Stimulated activated CD4-positive, alpha-beta T cell treated with anti-CD3 and anti-CD28 coated beads, Interleukin-2, amount 100 ng/mL, for 24 hours (primary cell): ENCODE measurements at places on chromosomes 1 and 21.
A peak's percentile ranks its signal among the peaks of the same experiment; 100 is the strongest.

DNA sequence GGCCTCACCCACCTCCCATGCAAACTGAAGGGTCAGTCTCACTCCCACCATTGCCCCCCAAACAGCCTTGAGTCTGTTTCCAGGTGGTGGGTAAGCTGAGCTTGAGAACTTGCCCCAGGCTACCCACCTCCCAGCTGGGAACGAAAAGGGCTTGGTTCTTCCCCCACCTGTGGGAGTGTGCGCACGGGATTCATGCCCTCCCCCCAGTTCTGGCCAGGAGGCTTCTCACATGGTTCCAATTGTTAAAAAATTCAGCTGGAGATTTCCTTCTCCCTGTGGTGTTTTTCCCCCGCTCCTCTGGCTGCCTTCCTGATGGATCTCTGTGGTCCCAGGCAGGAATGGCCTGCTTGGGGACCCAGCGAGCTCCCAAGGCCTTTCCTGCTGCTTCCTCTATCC is 81.8 kb upstream of the C21orf91 start:
- no peak for DNase-seq

- no peak for DNase-seq
Observed at GRCh38 chr1:84141182-84142003, 2.7 kb upstream of the PRKACB start.

DNA sequence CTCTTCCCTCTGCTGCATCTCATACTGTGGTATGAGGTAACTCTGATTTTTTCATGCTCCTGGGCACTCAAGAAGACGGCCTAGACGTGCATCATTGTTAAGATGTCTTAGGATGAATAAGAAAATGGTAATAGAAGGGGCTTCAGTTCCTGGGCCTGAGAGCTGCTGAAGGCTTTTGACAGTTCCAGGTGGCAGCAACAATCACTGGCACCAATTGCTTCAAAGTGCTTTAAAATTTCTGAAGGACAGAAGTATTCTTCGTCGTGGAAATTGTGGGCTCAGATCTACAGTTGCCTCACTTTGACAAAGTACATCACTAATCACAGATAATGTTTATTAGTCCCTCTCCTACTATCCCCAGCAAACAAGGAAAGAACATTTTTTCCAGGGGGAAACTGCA is 536.6 kb upstream of the CAMK1G start:
- DNase-seq = no peak

DNA sequence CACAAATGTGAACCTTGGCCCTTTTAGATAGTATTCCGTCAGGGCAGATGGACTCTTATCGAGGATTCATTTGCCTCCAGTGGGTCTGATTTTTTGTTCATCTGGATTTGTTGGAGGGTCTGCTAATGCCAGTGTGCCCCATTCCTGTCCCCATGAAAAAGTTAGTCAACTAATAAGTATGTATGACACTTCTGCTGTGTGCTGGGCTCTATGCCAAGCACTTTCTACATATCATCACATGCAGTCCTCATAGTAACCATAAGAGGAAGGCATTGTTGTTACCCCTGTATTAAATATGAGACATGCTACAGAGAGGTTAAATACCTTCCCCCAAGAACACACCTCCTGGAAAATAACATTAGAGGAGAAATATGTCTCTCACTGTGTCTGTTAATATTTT is 46.6 kb upstream of the MAB21L3 start:
- no peak for DNase-seq

DNA sequence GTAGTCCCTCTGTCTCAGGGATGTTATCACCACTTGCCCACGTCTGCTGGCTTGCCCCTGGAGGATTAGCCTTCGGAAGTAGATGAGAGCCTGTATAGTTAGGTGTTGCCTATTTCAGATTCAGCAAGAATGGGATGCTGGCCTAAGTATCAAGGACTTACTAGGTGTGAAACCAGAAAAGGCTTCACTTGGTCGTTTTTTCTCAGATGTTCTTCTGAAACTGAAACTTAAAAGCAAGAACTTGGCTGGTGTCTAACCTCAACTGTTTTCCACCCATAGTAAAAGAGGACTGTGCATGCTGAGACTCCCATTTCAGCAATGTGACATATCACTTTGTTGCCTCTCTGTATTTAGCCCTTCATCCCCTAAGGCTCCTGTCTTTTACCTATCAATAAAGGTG is 67.0 kb upstream of the LRRC53 start:
- DNase-seq = no peak

- DNase-seq = no peak
Observed at GRCh38 chr1:209692296-209692695, 12.3 kb upstream of the HSD11B1 start.

- no peak for DNase-seq
Observed at GRCh38 chr1:32536117-32536516, 3.1 kb upstream of the ZBTB8A start.

DNA sequence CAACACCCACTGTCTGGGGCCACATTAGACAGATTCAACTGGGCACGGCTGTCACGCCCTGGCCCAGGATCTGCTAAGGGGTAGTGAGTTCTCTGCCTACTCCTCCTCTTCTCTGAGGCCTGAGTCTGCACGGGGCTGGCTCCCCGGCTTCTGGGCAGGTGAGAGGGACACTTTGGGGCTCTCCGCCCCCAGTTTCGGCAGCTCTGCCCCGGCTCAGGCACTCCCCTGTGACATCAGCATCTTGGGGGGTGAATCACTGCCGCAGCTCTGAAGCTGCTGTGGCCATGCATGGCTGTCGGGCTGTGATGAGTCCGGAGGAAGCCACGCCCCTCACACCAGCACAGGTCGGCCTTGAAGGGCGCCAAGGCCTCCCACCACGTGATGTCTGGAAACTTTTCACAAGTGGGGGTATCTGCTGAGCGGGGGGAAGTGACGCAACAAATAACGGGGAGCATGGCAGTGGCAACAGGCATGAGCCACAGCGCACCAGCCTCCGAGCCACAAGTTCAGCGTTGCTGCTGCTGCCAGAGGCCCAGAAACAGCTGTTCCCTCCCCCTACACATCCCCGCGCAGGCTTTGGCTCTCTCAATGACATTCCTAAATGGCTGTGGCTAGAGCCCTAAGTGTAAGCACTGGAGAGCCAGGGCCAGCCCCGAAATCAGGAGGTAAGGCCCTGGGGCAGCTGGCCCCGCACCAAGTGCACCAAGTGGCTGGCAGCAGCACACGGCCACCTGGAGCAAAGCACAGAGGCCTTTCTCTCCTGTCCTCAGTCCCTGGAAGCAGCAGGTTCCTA is 26.3 kb downstream of the ZBTB17 start:
- peak; percentile 88 for DNase-seq

- no peak for DNase-seq
Observed at GRCh38 chr1:34792868-34793727, at the start of gene GJA4. Gene GJA4 (plus strand): TSS chr1:34792999. CDS start chr1:34794214, 1,215 bp downstream.

- no peak for DNase-seq
Observed at GRCh38 chr1:232590744-232591082, 39.2 kb downstream of the SIPA1L2 start.

GRCh38 chr1:80164150-80164549 is 1157.6 kb upstream of the ADGRL4 start:
- no peak for DNase-seq

DNA sequence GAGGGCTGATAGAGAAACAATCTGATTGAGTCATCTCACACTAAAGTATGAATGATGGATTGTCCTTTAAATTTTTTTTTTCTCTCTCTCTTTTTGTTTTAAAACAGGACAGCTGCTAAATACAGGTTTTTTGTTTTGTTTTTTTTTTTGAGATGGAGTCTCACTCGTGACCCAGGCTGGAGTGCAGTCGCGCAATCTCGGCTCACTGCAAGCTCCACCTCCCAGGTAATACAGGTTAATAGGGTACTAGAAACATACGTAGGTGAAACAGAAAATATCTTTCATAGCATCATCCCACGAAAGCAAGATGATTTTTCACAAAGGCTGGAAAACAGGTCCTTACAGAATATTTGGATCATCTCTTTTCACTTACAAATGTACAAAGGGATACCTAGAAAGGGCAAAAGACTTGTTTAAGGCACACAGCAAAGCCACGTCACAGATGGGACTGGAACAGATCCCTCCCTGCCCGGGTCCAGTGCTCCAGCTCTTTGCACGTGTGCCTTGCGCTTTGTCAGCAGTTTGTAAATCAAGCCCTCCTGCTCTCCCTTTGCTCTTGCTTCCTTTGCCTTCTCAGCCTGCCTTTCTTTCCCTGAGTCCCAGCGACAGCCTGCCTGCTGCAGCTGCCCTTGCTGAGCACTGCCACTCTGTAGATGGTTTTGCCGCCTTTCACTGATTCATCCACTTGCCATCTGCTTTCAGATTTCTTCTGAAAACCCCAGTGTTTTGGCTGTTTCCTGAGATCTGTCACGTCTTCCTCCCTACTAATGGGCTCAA is 171.3 kb upstream of the BEND5 start:
- DNase-seq = no peak

- no peak for DNase-seq
Observed at GRCh38 chr1:199546323-199546722, 481.2 kb upstream of the NR5A2 start.

GRCh38 chr1:2957329-2957728 is 63.9 kb upstream of the ACTRT2 start:
- no peak for DNase-seq

DNA sequence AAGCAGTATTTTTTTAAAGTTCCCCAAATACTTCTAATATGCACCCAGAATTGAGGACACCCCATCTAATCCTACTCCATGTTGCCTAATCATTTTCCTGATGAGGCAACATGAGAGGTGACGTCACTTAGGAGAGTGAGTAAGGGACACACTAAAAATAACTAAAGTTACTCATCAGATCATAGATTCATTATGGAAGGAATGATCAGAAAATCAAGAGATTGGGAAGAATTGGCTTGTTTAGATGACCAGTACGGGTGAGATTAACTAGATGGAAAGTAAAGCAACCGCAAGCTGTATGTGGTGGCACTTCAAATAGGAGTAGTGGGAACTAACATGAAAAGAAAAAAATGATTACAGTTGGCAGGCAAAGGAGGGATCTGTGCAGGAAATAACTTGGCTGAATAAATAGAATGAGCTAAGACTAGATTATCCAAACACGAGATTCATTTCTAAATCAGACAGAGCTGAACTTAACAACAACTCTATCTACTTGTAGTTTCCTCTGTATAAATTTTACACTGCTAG is 61.4 kb upstream of the CXADR start:
- no peak for DNase-seq

- DNase-seq = no peak
Observed at GRCh38 chr1:76635784-76636183, 231.5 kb upstream of the ST6GALNAC5 start.

- no peak for DNase-seq
Observed at GRCh38 chr1:154471304-154471703, 30.7 kb upstream of the TDRD10 start.

- DNase-seq = no peak
Observed at GRCh38 chr1:184986250-184986649, 11.9 kb upstream of the NIBAN1 start.

GRCh38 chr1:55623311-55623710 is 408.1 kb upstream of the USP24 start:
- no peak for DNase-seq

- no peak for DNase-seq
Observed at GRCh38 chr1:205652984-205653383, 21.2 kb upstream of the ELK4 start.

GRCh38 chr1:89147678-89148658 is 22.1 kb upstream of the GBP2 start:
- no peak for DNase-seq

GRCh38 chr1:209884665-209885117 is 53.3 kb upstream of the SYT14 start:
- DNase-seq = peak; percentile 57

- no peak for DNase-seq
Observed at GRCh38 chr1:67440339-67440738, 10.1 kb upstream of the SERBP1 start.

- no peak for DNase-seq
Observed at GRCh38 chr1:114610546-114611245, 29.3 kb upstream of the BCAS2 start.
